ENCODE measurements at places on chromosomes 11 and 22.

- no peak for DNase-seq
These were observed 52.1 kb downstream of the SLC17A6 start for GRCh38 chr11:22390283-22390655.

DNA sequence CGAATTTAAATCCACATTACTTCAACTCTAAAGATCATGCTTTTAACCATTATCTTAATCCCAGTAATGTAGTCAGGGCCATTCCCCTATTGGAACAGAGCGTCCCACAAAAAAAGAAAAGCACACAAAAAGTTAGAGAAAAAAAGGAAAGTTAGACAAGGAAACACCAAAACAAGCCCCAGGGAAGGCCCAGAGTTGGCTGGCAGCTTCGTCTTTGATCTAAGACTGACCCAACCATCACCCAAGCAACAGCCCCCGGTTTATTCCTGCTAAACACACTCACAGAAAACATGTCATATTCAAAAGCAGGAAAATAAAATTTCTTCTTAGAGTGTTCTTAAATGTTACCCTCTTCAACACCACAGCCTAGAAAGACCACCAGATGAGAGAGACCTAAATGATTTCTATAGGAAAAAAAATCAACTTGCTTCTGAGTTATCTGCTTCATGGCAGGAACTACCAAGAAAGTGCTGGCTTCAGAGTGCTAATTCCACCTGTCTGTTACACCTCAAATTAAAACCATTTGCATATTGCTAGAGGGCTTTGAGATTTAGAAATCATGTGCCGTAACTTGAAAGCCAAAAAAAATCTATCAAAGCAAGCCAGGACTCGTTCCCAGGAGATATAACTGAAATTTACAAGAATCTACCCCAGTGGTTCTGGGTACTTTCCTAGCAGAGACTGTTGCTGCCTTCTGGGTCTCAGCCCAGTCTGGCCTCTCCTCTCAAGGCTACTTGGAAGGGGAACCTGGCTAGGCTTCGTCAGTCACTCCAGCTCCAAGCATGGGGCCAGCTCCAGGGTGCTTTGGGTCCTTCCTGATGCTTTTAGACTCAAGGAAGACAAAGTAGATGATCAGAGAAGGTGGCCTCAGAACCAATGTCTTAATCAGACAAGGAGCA, 31.2 kb downstream of the POU2AF3 start:
- DNase-seq, result no peak

DNA sequence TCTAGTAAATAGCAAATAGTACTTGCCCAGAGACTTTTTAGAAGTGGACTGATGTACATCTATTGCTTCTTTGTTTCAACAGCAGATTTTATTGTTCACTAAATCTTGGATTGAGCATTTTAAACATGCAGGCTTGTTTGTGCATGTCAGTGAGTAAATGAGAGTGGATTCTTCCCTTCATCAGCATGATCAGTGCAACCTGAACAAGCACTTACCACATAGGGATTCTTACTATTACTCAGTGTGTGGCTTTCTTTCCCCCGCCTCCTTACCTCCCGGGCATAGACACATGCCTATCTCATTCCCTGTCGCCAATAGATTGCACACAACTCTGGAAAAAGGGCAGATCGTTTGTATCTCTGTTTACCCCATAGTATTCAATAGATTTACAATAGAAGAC, 197.5 kb downstream of the C11orf87 start:
- no peak for DNase-seq

DNA sequence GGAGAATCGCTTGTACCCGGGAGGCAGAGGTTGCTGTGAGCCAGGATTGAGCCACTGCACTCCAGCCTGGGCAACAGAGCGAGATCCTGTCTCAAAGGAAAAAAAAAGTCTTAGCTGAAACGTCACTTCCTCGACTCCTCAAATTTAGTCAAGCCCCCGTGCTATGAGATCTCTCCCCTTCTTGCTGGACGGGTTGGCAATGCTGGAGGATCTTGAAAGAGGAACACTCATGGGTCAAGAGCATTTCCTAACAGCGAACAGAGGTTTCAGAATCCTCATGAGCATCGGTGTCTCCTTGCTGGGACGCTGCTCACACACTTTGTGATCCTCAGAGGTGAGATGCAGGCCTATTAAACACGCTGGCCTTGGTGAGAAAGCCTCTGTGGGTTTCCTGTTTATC, 35.9 kb downstream of the APOL3 start:
- no peak for DNase-seq

DNA sequence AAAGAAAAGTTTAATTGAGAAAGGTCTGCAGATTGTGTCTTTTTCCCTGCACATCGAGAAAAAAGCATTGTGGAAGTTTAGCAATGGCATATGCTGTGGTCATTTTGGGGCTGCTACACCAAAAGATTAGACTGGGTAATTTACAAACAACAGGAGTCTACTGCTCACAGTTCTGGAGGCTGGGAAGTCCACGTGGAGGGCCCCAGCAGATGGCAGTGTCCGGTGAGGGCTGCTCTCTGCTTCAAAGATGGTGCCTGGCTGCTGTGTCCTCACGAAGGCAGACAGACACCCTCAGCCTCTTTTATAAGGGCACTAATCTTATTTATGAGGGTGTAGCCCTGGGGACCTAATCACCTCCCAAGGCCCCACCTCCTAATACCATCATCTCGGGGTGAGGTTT, 21.1 kb downstream of the PHF21B start:
- DNase-seq, result no peak

- DNase-seq, result no peak
These were observed 164.3 kb downstream of the PGR start for GRCh38 chr11:100965346-100965745.

GRCh38 chr22:26885441-26886261, 228.3 kb downstream of the MIAT start:
- no peak for DNase-seq

DNA sequence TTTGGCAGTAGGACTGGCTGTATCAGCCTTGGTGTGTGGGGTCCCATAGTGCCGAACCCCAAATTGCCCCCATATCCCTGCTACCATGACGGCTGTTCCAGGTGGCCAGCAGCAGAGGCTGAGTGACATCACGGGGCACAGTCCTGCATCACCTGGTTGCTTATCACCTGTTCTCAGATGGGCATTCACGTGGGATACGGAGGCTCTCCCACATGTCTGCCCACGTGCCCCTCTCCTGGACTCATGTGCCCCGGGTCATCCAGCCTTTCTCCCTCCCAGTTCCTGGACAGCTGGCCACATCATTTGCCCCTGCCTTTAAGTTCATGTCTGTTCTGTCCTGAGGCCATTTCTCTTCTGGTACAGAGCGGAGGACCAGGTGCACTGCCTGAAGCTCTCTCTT, 431.0 kb upstream of the B3GAT1 start:
- no peak for DNase-seq

- DNase-seq, result no peak
These were observed 5.3 kb downstream of the CSF2RB start for GRCh38 chr22:36918586-36919284.

- DNase-seq, result no peak
These were observed 94.9 kb downstream of the FAR1 start for GRCh38 chr11:13763341-13763740.

DNA sequence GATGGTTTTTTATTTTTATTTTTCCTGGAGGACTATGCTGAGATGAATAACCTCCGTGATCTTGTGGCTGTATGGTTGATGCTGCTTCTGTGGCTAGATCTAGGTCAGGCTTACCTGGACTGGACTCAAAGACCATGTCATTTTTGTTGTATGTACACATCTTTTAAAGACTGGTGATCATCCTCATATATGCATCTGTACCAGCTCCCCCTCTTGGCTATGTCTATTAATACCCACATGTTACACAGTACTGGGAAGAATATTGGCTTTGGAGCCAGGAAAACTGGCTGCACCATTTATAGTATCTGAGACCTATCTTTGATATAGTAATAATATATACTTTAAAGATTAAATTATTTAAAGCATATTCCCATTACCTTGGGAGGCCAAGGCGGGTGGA, 18.4 kb upstream of the PITPNB start:
- no peak for DNase-seq

- no peak for DNase-seq
These were observed 8.9 kb upstream of the NLRP6 start for GRCh38 chr11:269146-269890.

GRCh38 chr11:95853138-95853537, 62.8 kb downstream of the CEP57 start:
- no peak for DNase-seq

DNA sequence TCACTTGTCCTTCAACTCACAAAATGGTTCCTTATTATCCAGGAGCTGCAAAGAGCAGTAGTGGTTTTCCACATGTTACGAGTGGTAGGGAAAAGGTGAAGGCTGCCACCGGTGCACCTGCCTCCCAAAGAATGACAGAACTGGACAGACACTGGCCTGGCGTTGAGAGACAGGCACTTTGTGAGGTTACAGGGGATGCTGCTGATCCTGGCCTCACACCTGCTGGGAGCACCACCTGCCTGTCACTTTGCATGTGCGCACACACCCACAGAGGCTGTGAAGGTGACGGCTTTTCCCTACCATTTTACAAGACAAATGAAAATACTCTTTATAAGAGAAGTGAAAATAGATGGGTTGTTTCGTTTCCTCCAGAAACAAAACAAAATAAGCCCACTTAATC, 175.3 kb upstream of the B3GAT1 start:
- DNase-seq, result no peak

GRCh38 chr11:79242616-79243015, 198.2 kb downstream of the TENM4 start:
- DNase-seq, result no peak

DNA sequence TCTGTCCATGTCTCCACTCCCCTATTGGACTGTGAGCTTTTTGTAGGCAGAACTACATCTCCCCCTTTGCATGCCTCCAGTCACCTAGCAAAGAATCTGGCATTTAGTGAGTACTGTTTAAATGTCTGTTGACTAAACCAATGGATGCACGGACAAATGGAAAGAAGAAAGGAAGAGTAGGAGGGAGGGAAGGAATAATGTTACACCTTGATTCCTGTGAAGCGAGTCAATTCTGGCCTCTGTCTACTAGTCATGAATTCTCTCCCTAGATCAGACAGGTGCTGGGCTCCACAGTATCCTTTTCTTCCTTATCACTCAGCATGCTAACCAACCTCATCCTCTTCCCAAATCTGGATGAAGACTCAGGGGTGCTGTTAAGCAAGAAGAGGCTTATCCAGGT, 33.6 kb downstream of the GALNT18 start:
- no peak for DNase-seq

- DNase-seq, result no peak
These were observed 353.8 kb downstream of the DDX10 start for GRCh38 chr11:109018639-109019038.

DNA sequence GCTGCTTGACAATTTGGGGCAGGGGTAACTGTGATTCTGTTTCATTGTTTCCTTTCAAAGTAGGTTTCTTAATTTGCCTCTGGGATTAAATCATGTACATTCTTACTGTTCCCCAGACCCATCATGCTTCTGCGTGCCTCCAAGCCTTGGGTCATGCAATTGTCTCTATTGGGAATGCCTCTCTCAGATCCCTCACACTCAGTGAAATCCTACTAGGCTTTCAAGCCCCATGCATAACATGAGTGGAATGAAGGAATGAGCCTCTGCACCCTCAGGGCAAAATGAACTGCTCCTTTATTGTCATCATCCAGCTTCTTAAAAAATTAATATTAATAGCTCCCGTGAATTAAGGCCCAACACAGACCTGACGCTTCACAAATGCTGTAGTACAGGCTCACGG, 381.7 kb downstream of the TENM4 start:
- DNase-seq, result no peak

- DNase-seq, result peak; percentile 66
These were observed 57.1 kb downstream of the PARVB start for GRCh38 chr22:44080936-44081861.

- no peak for DNase-seq
These were observed 14.0 kb upstream of the SMIM35 start for GRCh38 chr11:118100691-118101232.

DNA sequence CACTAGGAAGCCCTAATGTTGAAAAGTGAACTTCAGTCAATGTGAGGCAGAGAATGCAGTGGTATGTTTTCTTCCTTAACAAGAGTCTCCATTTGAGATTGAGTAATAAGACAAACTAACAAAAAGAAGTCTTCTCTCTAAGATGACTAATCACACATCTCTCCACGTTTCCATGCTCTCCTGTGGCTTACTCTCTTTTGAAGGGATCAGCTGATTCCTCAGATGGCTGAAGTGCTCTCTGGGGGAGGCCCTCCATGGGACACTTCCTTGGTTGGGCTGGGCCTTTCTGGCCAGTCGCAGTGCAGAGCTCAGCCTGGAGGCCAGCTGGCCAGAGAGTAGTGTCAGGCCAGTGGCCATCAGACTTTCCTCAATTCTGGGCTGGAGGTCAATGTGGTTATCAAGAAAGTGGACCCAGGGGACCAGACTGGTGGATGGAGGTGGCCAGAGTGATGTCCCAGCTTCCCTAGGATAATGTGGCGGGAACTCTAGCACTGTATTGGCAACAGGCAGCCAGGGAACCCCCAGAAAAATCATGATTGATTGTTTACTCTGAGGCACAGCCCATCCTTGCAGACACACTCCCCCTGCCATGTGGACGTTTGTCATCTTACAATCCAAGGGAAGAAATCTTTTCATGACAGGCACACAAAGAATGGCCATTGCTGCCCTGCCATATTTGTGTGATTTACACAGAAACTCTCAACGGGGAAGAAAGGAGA, 14.5 kb downstream of the CSRP3 start:
- no peak for DNase-seq

DNA sequence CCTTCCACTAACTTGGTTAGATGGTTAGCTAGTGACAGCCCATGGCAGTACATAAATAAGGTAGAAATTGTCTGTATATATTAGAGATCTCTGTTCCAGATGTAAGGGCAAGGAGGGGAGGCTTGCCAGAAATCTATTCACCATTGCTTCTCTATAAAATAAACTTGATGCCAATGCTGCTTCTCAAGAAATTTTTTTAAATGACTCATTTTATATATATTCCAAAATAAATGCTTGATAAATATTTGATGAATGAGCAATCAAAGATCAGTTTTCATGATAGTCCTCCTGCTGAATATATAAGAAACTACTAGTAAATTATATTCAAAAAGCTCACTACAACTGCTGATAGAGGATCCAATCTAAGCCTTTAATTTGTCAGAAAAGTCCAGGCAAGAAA, 710.6 kb upstream of the CCDC179 start:
- DNase-seq, result no peak

- DNase-seq, result peak; percentile 80
These were observed 26.4 kb downstream of the YWHAH start for GRCh38 chr22:31970490-31971444.

GRCh38 chr22:35016909-35017308, 49.0 kb upstream of the ISX start:
- no peak for DNase-seq

GRCh38 chr11:1336836-1337646, 27.6 kb upstream of the TOLLIP start:
- peak; percentile 49 for DNase-seq

DNA sequence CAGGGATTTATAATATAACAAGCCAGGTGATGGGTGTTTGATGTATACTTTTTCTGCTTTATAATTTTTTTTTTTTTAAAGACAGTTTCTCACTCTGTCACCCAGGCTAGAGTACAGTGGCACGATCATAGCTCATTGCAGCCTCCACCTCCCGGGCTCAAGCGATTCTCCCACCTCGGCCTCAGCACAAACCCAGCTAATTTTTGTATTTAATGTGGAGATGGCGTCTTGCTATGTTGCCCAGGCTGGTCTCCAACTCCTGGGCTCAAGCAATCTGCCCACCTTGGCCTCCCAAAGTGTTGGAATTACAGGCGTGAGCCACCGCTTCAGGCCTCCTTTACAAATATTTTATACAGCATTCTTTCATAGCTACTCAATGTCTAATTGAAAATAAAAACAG, 48.6 kb downstream of the MORC2 start:
- no peak for DNase-seq
